ENCODE measurements at places on chromosomes 5 and 9. TPM values are rescaled to one million over a fixed set of nuclear protein-coding genes. Genes with fewer than 3 reads are reported as not detected.

The HCN1 gene
- under 0.01 TPM for total RNA-seq

The PCDHA3 gene
- not detected for total RNA-seq

DNA sequence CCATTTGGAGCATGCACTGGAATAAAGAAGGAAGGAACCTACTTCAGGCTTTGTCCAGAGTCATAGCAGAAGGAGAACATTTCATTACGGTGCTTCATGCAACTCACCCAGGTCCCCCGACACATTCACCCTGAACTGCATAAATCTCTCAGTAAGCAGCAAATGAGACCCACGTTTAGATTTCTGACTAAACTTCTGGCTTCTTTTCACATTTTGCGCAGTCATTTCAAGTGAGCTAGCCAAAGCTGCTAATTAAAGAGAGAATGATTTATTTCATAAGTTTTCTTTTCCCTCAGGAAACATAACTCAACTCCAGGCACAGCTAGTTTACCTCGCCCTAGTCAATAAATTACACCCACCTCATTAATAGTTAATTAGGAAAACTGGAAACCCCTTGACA is 88.6 kb upstream of the GAS1 start:
- DNase-seq: no peak

DNA sequence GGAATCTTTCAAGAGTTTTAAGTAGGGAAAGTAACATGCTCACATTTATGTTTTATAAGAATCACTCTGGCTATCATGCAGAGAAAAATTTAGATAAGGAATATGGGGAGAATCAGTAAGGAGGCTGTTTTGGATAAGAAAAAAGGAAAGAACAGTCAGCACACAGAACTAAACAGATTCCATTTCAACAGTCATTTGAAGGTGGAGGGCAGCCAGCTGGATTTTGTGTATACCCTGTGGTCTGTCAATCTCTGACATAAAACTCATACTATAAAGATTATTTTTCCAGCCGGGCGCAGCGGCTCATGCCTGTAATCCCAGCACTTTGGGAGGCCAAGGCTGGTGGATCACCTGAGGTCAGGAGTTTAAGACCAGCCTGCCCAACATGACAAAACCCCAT is 64.2 kb downstream of the PCA3 start:
- no peak for DNase-seq

- DNase-seq: peak; percentile 29
Observed at GRCh38 chr9:32581512-32582143, 8.7 kb upstream of the NDUFB6 start.

- DNase-seq: no peak
Observed at GRCh38 chr9:71793386-71794105, 25.2 kb upstream of the CEMIP2 start.

The TXNDC8 gene
- not detected for total RNA-seq

DNA sequence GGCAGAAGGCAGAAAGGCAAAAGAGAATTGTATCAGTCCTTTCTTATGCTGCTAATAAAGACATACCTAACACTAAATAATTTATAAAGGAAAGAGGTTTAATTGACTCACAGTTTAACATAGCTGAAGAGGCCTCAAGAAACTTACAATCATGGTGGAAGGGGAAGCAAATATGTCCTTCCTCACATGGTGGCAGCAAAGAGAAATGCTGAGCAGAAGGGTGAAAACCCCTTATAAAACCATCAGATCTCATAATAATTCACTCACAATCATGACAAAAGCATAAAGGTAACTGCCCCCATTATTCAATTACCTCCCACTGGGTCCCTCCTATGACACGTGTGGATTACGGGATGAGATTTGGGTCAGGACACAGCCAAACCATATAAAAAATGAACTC is 312.5 kb upstream of the PTGER4 start:
- DNase-seq: no peak

The ZDHHC11 gene
- 1.8 TPM for total RNA-seq

DNA sequence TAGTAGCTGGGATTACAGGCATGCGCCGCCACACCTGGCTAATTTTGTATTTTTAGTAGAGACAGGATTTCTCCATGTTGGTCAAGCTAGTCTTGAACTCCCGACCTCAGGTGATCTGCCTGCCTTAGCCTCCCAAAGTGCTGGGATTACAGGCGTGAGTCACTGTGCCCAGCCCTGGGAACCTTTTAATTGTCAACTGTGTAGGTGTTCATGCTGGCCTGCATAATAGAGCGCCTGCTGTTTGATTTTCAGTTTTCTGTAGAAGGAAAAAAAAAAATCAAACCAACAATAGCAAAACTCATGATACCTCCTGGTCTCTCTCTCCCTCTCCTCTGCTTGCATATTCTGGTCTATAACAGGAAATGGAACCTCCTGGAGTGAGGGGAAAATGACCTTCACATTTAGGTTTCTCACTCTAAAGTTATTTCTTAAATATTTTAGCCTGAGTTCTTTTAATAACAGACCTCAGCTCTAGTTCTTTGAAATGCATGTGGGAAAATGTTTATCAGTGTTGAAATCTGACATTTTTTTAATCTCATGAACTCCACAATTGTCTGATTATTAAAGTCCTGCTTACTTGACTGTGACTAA is 51.7 kb downstream of the EXOSC2 start:
- DNase-seq: no peak

GRCh38 chr9:7146582-7146981 is 388.8 kb downstream of the KDM4C start:
- DNase-seq: no peak

- DNase-seq: no peak
Observed at GRCh38 chr9:90815183-90815943, 13.7 kb downstream of the SYK start.

GRCh38 chr5:156407251-156407650 is 80.3 kb downstream of the SGCD start:
- no peak for DNase-seq

DNA sequence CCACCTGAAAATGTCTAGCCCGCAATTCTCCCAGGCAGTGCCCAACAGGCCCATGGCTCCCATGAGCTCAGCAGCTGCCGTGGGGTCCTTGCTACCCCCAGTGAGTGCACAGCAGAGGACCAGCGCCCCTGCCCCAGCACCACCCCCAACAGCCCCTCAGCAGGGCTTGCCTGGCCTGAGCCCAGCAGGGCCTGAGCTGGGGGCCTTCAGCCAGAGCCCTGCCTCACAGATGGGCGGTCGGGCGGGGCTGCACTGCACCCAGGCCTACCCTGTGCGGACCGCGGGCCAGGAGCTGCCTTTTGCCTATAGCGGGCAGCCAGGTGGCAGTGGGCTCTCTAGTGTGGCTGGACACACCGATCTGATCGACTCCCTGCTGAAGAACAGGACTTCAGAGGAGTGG is 19.3 kb upstream of the LTC4S start:
- no peak for DNase-seq

DNA sequence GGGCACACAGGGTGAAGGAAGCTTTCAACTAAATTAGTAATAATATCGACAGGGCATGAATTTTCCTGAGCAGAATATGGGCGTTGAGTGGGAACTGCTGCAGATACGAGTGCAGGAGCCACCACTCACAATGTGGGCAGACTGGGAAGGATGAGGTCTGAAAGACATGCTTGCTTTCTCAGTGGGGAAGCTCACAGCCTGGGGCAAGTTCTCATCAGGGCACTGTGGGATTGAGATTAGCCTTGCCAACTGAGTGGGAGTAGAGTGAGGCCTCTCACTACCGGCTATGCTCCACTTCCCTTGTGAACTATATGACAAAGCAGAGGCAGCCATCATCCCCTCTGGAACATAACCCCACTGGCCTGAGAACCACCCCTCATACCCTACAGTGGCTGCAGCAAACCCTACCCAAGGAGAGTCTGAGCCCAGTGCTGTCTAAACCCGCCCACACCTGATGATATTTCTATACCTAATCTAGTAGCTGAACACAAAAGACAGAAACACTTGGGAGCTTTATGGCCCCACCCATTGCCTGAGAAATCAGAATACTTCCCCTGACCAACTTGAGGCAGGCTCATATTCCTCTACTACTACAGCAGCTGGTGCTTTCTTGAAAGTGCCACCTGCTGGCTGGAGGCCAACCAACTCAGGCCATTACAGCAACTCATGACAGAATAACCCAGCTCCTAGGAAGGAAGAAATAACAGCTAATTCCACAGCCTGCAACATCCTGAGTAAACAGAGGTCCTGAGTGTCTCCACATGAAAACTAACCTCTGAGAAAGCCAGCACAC is 173.7 kb upstream of the SPEF2 start:
- DNase-seq: peak; percentile 12

DNA sequence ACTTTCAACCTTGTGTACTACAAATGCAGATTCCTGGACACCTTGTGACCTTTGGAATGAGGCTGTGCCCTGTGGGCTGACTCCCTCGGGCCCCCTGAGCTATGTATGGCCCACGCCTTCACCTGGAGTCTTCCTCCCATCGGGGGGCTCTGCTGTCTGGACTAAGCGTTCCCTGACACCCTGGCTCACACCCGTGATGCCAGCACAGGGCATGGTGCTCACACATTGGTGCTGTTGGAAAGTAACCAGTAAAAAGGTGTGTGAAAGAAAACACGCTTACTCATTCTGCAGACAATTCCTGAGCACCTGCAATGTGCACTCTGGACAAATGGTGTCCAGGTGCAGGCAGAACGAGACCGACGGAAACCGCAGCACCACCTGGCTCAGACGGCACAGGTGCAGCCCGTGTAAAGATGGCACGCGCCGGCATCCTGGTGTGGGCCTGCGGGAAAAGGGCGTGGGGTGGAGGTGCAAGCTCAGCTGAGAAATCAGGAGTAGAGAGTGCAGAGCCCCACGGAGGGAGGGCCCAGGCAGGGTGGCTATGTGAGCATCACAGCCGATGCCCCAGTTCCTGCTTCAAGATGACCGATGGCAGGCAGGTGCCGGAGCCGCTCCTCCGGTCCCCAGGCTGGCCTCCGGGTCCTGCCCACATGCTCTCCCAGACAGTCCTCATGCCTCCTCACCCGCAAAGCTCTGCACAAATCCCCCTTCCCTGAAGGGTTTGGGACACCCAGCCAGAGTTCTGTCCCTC is 11.0 kb downstream of the LPCAT1 start:
- DNase-seq: no peak

DNA sequence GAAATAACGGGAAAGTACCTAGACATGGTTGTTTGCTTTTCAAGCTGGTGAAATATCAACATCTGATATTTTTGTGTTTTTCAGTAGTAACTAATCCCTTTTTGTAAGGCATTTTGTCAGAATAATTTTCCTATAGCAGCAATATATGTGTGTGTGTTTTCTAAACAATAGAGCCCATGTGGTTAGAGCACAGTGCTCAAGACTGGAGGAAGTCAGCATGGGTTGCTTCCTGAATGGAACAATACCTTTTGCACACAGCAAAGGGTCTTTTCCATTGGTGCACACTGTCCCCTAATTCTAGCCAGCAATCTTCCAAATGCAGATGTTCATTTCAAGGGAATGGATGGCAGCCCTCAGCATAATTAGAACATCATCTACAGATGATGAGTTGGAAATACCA is 270.1 kb downstream of the AOPEP start:
- no peak for DNase-seq

GRCh38 chr5:119287547-119288111 is 68.2 kb upstream of the TNFAIP8 start:
- DNase-seq: no peak

The ENHO gene
- not detected for total RNA-seq

DNA sequence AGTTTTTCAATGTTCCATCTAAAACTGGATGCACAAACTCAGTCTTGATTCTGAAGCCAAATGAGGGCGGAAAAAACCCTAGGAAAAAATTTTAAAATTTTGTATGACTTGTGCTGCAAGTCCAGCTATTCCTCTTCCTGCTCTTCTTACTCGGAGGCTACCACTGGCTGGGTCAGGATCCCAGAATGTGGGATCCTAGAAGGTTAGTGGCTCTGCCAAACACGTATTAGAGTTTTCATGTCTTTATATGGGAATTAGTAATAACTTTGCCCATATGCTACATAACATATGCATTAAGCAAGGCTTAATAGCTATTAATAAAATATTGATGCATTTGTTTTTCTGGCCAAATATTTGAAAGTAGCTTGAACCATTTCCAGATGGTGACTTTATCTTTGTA is 458.3 kb downstream of the AGTPBP1 start:
- DNase-seq: no peak

The DDX4 gene
- total RNA-seq: not detected

- no peak for DNase-seq
Observed at GRCh38 chr9:131476777-131477345, 25.9 kb upstream of the POMT1 start.

The SLC6A3 gene
- not detected for total RNA-seq

DNA sequence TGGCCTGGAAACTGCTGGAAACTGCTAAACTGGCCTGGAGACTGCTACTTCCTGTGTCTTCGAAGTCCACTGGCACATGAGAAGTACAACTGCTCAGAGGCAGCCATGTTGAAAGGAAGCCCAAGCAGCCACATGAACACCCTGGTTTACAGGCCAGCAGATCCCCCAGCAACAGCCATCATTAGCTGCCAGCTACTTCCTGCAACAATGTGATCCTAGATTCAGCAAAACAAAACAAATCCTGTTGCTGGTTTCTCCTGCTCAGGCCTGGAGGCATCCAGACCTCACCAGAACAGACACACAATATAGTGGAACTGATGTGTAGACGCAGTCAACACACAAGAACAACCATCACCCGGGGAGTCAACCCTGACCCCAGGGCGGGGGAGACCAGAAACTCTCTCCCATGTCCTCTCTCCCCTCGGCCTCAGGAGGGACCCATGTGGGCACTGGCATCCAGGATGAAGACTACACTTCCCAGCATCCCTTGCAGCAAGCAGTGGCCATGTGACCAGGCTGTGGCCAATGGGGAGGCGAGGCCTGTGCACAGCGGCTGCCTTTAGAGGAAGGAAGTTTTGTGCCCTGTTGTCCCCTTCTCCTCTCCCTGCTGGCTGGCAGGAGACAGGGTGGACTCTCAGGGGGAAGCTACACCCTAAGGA is 9.2 kb upstream of the LCN15 start:
- DNase-seq: no peak

The ORM2 gene
- total RNA-seq: 0.60 TPM

DNA sequence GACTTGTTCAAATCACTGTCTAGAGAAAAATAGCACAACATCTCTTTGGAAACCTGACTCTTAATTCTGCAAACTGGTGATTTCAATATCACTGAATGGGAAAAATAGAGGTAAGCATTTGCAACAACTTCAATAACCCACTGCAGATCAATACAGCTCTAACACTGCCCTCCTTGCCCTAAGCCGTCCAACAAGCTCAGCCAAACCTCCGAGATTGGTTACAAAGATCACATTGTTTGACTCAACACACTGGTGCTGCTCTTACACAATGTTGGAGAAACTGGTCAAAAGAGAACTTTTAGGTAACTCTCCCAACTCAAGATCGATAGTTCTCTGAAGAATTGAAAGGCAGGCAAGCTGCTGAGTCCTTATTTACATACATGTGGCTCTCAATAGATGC is 150.4 kb downstream of the SPOCK1 start:
- no peak for DNase-seq

Data from adrenal gland (tissue), 19 donors.